ENCODE measurements at places on chromosomes 4 and X.

DNA sequence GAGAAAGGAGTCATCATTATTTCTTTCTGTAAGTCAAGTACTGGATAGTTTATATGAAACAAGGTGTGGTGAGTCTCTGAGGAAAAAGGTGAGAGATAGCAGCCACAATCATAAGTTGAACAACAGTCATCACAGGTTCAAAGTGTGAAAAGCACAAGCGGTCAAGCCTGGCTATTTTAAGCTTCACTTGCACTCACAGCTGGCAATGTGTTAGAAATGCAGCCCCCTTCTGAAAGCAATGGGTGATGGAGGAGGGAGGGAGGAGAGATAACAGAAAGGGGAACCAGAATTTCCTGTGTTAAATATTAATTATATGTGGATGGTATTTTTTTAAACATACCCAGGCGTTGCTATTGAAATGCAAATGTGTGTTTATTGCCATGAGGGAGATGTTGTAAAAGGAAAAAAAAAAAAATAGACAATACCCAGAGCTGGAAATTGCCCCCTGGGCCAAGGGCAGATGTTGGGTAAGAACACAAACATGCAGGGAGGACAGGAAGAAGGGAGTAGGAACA lies 26.9 kb upstream of the BMP3 start:
- DNase-seq: no peak

DNA sequence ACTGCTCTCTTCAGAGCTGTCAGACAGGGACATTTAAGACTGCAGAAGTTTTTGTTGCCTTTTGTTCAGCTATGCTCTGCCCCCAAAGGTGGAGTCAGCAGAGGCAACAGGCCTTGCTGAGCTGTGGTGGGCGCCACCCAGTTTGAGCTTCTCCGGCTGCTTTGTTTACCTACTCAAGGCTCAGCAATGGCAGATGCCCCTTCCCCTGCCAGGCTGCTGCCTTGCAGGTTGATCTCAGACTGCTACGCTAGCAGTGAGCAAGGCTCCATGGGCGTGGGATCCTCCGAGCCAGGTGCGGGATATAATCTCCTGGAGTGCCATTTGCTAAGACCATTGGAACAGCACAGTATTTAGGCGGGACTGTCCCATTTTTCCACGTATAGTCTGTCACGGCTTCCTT lies 371.4 kb upstream of the AMOT start:
- no peak for DNase-seq

DNA sequence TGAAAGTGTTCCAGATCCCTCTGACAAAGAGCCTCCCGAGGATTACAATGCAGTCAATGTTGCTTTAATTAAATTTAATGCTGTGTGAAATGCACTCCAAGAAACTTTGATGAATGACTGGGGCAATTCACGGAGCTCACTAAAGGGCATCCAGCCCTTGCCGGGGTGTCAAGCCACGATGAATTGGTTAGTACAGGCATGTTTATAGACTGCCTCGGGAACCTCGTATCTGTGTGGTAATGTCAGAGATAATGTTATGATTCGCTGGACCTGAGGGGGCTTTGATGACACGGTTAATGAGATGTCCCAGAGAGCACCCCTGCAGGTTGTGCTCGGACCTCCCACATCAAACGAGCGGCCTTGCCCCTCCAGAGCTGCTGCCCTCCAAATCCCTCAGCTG lies 428.8 kb downstream of the NKX6-1 start:
- no peak for DNase-seq

DNA sequence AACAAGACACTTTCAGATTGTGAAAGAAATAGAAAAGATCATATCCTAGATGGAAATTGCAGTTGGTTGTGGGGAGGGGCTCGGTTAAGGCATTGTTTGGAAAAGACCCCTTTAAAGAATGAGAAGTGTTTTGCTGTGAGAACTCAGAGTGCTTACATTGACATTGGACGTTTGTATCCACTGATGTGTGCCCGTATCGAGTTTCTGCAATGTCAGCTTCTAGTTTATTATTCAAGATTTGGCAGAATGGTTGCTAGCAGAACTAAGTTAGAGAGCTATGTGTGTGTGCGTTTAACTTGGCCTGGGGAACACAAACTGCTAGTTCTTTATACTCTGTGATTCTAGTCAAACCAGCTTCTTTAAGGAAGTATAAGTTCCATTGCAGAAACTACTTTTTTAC lies 2702.5 kb downstream of the PCDH7 start:
- no peak for DNase-seq

GRCh38 chrX:85903692-85904471 lies 143.5 kb downstream of the CHM start:
- DNase-seq: no peak

DNA sequence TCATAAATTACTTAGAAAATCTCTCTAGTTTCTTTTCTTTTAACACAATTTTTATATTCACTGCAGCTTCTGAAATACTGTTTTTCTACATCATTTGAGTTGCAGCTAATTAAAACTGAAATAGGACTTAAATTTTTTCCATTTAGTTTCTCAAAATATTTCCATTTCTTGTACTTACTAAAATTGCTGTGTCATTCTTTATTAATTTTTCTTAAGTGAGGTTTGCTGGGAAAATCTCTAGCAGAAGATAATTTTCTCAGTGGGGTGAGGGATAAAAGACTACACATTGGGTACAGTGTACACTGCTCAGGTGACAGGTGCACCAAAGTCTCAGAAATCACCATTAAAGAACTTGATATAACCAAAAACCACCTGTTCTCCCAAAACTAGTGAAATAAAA lies 57.7 kb downstream of the RNF150 start:
- DNase-seq: no peak

DNA sequence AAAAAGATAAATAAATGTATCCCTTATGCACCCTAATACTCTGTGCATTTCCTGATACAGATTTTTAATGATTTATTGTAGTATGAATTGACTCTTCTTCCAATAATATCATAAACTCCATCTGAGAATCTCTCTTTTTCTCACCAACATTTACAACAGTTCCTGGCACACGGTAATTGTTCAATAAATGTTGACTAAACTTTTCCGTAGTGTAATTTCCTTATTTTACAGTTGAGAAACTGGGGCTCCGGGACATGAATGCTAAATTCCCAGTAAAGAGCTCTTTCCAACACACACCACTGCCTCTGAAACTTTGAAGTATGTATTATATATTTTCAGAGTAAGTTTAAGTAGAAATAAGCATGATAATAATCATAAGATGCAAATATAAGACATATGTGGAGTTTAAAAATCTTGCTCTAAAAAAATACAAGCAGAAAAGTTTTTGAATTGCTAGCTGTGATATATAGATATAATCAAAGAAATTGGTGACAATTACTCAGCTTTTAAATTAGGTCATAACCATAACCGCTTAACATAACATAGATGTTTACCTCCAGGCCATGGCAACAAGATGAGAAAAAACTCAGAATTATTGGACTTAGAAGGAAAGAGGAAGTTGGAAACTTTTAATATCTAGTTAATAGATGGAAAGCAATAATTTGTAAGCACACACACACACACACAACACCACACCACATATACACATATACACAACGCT lies 28.2 kb upstream of the ANTXR2 start:
- DNase-seq: peak; percentile 66

DNA sequence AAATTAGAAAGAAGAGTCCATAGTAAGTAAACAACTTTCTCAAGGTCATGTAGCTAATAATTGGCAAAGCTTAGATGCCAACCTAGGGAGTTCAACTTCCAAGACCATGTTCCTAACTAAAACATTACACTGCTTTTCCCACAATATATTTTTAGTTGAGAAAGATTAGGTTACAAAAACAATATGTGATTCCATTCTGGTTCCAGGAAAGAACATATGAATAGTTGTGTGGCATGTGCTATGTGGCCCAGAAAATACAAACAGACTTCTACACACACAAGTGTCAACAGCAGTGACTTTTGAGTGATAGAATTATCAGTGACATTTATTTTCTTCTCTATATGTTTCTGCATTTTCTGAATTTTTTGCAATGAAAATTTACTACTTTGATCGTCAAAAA lies 62.7 kb upstream of the EDNRA start:
- no peak for DNase-seq

- DNase-seq: no peak
Observed at GRCh38 chr4:161336016-161336530, 827.7 kb downstream of the FSTL5 start.

- DNase-seq: no peak
Observed at GRCh38 chr4:3853388-3854035, 87.3 kb downstream of the ADRA2C start.

DNA sequence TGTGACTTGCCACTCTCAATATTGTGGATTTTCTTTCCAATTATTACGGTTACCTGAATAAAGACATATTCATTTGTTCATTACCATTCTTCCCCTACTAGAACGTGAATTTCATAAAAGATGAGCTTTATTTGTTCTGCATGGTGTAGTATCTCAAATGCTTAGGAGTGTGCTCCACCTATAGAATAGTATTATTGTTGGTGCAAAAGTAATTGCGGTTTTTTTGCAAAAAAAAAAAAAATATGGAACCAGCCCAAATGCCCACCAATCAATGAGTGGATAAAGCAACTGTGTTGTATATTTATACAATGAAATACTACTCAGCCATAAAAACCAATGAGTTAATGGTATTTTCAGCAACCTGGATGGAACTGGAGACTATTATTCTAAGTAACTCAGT lies 525.5 kb upstream of the PRKX start:
- no peak for DNase-seq

GRCh38 chrX:123830309-123830708 lies 29.5 kb upstream of the XIAP start:
- no peak for DNase-seq

All from PC-3 (cell line).